DMS79 treated with DMSO at 0.1 percent for 48 hours (cell line): ENCODE measurements at places on chromosomes 2 and 18.

- no peak for DNase-seq
Observed at GRCh38 chr2:37119157-37119556, 34.8 kb downstream of the GPATCH11 start.

- DNase-seq: peak; percentile 6
Observed at GRCh38 chr18:34867520-34867919, 157.4 kb downstream of the DTNA start.

DNA sequence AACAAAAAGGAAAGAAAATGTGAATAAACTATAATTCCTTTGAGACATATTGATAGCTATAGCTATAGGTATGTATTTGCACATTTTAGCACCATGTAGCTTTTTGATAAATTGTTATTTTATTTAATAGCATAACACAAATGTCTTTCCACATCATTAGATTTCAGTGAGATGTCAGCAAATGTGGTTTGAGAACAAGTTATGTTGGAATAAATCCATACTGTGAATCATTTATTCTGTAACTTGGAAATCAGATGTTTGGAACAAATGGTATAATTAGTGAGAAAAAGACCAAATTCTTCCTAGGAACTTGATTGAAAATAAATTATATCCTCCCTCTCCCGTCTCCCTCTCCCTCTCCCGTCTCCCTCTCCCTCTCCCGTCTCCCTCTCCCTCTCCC, 62.8 kb downstream of the NABP1 start:
- no peak for DNase-seq

DNA sequence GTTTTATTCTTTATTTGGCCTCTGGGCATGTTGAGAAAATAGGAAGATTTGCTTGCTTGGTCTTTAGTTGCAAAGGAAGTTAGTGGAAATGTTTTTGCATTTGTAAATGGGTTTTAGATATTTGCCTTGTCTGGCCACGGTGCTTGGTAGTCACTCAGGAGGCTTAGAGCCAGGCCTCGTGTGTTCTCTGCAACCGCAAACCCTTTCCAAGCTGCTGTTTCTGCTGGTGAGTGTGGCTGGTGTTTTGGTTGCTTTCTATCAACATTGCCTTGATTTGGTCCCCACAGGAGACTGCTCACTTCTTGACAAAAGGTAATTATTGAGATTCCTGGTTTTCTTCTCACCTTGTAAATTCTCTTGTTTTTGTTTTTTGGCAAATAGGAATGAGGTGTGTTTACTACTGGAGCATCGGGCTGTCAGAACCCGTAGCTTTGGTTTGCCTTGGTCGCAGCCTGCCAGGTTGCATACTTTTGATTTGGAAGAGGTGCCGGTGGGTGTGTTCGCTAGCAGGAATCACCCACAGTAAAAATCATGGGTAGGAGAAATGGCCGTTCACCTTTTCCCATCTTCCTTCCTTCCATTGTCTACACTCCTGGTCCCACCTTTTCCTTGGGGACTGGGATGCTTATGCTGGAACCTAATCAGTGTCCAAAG, 15.8 kb downstream of the ASAP2 start:
- DNase-seq: no peak

- DNase-seq: no peak
Observed at GRCh38 chr18:4870177-4870773, 326.8 kb downstream of the AKAIN1 start.

DNA sequence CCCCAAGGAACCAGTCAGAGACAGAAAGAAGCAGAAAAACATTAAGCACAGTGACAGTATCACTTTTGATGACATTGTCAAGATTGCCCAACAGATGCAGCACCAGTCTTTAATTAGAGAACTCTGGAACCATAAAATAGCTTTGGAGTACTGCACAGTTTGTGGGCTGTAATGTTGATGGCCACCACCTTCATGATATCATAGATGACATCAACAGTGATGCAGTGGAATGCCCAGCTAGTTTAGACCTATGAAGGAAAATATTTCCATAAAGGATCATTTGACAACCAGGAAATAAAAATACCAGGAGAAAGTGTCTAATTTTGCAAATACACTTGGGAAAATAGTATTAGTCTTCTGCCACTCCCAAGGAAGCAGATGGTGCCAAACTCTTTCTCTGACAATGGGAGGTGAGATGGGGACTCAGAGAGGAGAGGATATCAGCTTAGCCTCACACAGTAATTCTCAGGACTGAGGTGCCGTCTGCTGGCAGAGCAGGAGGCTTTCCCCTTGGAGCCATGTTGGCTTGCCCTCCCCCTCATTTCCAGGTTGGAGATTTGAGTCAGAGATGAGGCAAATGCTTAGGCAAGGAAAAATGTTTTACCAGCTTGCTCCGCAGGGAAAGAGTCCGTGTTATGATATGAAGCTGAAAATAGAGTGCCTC, 107.5 kb upstream of the CELF4 start:
- DNase-seq: no peak

DNA sequence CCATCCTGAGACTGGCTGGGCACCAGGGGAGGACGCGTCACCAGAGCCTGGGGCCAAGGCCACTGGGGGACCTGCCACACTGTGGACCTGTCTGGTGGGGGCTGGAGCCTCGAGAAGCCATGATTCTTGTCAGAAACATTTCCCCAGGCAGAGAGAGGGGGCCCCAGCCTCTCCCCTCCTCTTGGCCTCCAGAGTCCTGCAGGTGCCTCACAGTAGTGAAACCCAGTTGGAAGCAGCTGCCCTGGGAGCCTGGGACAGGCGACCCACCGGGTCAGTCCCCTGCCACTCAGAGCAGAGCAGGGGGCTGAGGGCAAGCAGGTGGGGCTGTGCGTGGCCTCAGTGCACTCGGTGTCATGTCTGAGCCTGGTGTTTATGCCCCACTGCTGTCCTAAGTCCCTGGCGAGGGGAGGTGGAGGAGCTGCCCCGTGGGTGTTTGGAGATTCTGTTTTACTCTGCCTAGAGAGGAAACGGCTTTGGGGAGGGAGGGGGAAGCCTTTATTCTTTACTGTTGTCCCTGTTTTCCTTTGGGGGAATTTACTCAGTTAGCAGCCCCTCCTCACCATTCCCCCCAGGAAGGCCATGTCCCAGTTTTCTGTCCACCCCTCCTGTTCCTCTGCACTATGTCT, 7.7 kb downstream of the OXER1 start:
- DNase-seq: no peak
